Inflammatory macrophage treated with lipopolysaccharide for 4 hours (primary cell): ENCODE measurements at places on chromosomes 1 and 21.

- peak; percentile 24 for DNase-seq
Observed at GRCh38 chr1:56135069-56135863, 444.1 kb downstream of the PLPP3 start.

- DNase-seq: peak; percentile 56
Observed at GRCh38 chr1:235160383-235160956, 580 bp downstream of the RBM34 start.

DNA sequence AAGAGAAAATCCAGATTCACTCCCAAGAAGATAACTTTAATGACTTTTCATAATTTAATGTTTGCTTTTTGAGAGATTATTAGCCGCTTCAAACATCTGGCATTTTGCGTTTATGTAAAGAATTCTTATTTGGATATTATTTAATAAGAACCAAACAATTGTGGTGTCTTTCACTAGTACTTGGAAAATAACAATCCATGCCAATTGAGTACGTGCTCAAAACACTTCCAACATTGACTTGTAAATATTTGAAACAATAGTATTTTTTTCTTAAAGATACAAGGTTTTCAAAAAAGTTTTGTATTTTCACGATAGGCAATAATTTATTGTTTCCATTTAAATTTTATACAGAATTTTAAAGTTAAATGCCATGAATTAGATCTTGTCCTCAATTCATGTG, 498.7 kb downstream of the AMY1C start:
- no peak for DNase-seq

DNA sequence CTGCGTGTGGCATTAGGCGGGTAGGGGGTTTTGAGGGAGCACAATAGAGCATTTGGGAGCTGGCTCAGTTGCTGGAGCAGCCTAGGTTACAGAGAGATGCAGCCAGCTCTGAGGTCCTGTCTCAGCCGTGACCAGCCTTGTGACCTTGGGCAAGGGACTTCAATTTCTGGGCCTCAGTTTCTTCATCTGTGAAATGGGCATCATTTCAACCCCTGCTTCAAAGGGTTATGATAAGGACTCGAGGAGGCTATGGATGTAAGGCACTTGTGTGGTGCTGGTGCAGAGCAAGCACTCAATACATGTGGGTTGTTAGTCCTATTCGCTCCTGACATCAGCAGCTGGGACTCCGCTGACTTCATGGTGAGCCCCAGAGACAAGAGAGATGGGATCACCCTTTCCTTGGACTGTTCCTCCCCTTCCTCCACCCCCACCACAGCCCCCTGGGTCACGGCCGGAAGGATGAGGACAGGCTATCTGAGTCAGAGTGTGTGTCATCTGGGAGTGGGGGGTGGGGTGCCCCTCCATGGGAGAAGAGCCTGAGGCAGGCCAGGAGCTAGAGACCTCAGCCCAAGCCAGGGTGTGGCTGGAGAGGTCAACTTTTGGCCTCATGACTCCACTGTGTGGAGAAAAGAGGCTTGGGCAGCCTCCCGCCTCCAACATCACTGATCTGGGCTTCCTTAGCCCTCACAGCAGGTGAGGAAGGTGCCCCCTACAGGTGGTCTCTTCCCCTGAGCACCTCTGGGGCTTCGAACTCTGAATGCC, 71.4 kb upstream of the ZBTB40 start:
- DNase-seq: no peak

DNA sequence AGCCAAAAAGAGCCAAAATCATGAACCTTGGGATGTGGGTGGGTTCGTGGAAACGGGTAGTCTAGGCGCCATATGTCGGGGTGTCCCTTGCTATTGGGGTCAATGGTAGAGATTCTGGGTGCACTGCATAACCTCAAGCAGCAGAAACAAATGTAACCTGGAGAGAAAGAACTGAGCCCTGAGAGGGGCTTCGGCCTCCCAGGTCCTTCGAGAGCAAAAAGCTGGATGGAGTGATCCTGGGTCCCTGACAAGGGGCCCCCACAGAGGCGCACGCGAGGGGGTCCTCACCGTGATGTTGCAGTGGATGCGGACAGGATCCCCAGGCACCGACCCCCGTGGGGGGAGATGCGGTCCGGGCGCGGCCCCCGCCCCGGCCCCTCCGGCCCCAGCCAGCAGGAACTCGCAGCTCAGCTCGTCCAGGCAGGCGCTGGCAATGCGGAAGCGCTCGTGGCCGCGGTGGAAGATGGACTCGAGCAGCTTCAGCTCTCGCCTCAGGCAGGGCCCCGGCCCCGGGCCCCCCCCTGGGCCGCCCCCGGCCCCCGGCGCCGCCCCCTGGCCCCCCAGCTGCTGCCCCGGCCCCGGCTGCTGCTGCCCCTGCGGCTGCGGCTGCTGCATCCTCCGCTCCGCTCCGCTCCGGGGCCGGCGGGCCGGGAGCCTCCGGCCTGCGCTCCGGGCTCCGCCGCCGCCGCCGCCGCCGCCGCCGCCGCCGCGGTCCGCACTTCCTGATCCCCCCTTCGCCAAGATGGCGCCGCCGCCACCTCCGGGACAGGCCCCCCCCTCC, at the start of gene UBE2Q1:
UBE2Q1 (minus strand) TSS at position 724 of the 781 bp plus-strand sequence; CDS start at position 615, 109 bp downstream.
- peak; percentile 56 for DNase-seq

DNA sequence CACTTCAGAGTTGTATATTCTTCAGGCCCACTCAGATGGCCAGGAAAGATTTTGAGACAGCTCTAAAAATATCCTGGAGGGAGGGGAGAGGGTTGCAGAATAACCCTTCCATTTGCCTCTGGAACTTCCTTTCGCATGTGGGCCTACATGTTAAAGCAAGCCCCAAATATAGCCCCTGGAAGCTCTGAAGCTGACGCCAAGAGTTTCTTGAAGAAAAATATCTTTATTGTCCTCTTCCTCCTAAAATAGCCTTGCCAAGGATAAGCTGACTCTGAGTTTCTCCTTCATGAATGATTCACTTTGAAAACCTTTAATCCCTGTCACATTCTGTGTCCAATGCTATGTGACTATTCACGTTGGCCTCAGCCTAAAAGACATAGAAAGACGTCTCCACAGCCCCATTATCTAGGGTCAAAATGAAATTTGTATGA, 6.4 kb downstream of the C1orf116 start:
- no peak for DNase-seq

- DNase-seq: peak; percentile 37
Observed at GRCh38 chr1:58922302-58923089, 138.6 kb upstream of the JUN start.

- DNase-seq: peak; percentile 58
Observed at GRCh38 chr1:26529655-26530409, at the start of gene RPS6KA1. Gene RPS6KA1 (plus strand): TSS chr1:26529761. CDS start chr1:26529921, 160 bp downstream.

DNA sequence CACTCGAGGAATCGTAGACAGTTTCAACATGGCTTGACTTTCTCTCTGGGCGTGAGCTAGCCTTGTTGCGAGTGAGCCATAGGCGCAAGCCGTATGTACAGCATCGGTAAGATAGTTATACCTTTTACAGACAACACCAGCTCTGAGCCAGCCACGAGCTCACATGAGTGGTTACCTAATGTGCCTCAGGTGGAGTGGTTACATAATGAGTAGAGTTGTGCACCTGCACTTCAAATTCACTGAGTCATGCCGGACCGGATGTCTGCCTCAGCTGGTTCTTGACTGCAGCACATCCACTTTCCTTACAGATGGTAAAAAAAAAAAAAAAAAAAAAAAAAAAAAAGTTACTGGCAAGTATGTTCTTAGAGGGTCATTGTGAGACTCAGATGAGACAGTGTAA, 360.4 kb upstream of the NR5A2 start:
- no peak for DNase-seq

DNA sequence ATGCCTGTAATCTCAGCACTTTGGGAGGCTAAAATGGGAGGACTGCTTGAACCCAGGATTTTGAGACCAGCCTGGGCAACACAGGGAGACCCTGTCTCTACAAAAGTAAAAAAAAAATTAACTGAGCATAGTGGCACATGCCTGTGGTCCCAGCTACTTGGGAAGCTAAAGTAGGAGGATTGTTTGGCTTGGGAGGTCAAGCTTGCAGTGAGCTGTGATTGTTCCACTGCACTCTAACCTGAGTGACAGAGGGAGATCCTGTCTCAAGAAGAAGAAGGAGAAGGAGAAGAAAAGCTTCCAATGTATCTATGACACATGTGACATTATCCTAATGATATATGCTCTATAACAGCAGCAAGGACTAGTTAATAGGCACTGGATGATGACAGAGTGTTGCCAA, 20.1 kb upstream of the ARHGAP29 start:
- DNase-seq: no peak

DNA sequence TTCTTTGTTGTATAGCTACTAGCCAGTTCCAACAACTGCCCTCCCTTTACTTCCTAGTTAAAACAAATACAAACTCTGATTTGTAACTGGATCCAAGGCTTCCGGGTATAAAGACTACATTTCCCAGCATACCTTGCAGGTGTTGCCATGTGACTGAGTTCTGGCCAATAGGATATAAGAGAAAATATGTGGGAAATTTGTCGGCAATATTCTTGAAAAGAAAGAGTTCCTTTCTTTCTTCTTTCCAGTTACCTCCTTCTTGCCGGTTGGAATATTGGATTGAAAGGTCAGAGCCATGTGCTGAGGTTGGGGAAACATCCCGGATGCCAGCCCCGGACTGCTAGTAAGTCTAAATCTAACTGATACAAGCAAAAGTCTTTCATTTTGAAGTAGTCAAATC, 23.0 kb upstream of the ZBTB40 start:
- peak; percentile 63 for DNase-seq

- no peak for DNase-seq
Observed at GRCh38 chr1:225631021-225631663, 21.8 kb downstream of the ENAH start.

DNA sequence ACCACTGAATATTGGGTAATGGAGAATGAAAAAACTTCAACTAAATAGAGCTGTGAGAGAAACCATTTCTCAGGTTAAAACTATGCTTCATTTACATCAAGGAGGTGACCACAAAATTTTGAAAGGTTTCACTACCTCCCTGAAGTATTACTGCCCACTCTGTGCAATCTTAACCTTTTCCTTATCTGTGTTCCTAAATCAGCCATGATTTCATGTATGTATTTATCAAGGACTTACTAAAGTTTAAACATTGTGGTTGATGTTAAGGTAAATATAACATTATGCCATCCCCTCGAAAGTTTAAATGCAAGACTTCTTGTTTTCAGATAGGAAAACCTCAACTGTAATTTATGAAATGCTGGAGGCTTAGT, 84.4 kb downstream of the CLEC20A start:
- no peak for DNase-seq

DNA sequence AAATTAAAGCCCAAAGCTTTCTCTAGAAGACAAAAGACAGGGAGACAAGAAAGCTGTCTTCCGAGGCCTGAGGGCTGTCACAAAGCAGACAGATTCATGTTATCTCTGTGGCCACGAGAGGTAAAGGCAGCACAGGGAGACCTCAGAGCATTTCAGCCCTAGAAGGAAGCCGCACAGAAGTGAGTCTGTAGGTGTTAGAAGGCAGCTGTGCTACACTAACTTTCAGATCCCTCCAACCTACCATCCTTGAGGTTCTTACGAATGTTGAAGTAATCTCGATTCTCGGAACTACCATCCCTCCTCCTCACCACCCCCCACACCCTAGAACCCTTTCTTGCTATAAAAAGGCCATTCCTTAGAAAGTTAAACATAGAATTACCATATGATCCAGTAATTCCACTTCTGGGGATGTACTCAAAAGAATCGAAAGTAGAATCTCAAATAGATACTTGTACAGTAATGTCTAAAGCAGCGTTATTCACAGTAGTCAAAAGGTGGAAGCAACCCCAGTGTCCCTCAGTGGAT, 21.5 kb upstream of the LYST start:
- peak; percentile 43 for DNase-seq

DNA sequence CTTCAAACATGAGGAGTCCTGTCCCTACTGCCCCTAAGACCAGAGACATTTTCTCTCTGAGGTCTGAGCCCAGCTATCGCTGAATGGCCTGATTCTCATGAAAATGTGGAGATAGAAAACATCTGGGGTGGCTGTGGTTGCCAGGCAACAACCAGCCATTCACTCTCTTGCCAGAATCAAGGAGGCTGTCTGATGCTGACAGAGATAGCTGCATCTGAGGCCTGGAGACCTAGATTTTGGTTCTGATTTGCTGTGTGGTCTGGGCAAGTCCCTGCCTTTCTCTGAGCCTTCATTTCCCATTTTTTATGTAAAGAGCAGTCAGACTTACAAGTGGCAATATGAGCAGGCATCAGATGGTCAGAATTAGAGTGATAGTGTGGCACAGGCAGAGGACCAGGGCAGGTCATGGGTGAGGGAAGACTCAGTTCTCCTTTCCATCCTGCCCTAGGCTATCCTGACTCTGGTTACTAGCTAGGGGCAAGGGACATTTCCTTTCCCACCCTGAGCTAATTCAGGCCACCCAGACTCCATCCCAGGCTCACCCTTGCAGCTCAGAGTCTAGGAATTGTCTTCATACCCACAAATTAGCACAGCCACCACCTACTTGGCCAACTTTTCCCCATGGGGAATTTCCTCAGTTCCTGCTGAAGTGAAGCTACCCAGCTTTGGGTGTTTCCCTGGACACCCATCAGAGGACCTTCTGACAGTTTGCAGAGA, 20.0 kb upstream of the RNF19B start:
- DNase-seq: peak; percentile 92

- DNase-seq: peak; percentile 88
Observed at GRCh38 chr1:37471345-37472231, 2.8 kb upstream of the ZC3H12A start.

DNA sequence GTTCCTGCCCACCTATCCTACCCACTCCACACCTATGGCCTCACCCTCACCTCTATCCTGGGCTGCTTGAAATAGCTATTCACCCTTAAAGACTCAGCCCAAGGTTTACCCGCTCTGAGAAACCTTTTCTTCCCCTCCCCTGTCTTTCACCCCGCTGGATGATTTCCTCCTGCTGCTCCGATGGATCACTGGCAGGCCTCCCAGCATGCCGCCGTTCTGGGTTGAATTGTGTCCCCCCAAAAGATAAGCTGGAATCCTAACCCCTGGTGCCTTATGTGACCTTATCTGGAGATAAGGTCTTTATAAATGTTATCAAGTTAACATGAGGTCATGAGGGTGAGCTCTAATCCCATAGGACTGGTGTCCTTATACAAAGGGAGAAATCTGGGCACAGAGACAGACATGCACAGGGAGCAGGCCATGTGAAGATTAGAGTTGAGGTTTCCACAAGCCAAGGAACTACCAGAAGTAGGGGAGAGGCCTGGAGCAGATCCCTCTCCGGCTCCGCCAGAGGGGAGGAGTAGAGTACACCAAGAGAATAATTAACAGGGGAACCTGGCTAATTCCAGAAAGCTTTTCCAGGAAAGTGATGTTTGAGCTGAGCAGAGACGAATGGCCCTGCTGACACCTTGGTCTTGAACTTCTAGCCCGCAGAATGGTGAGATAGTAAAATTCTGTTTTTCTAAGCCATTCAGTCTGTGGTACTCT, 110.0 kb upstream of the SERBP1 start:
- no peak for DNase-seq

GRCh38 chr1:69967245-69967766, 238.1 kb downstream of the LRRC40 start:
- DNase-seq: no peak

GRCh38 chr1:29876441-29876840, 640.1 kb downstream of the PTPRU start:
- DNase-seq: no peak

GRCh38 chr1:16925635-16926490, 4.1 kb downstream of the CROCC start:
- DNase-seq: no peak
